ENCODE measurements at places on chromosomes 3 and 15. TPM values are rescaled to one million over a fixed set of nuclear protein-coding genes. Genes with fewer than 3 reads are reported as not detected.

The CTDSPL gene
- 8.4 TPM for polyA plus RNA-seq

The TMEM212 gene
- not detected for polyA plus RNA-seq

The CTXN2 gene
- polyA plus RNA-seq: not detected

The ANKRD34C gene
- polyA plus RNA-seq: not detected

The DPPA2 gene
- polyA plus RNA-seq: not detected

The KLF13 gene
- polyA plus RNA-seq: 17.4 TPM

The RYR3 gene
- 0.35 TPM for polyA plus RNA-seq

The CLDN18 gene
- polyA plus RNA-seq: not detected

The CYP1A2 gene
- polyA plus RNA-seq: 21.8 TPM

The SUCLG2 gene
- polyA plus RNA-seq: 108 TPM

The LMAN1L gene
- not detected for polyA plus RNA-seq

The FSIP1 gene
- polyA plus RNA-seq: 0.29 TPM

The TNFSF10 gene
- polyA plus RNA-seq: 16.2 TPM

The CD200 gene
- 0.15 TPM for polyA plus RNA-seq

The CHAC1 gene
- 1.2 TPM for polyA plus RNA-seq

The SLC28A1 gene
- polyA plus RNA-seq: 14.8 TPM

The CACNA2D2 gene
- polyA plus RNA-seq: 0.10 TPM

The NUSAP1 gene
- polyA plus RNA-seq: 4.6 TPM

The FGF12 gene
- 0.11 TPM for polyA plus RNA-seq

Data from liver (tissue), 10 donors.